ENCODE measurements at places on chromosomes 16 and 17. TPM values are rescaled to one million over a fixed set of nuclear protein-coding genes. Genes with fewer than 3 reads are reported as not detected.

- DNase-seq, result no peak
These were observed 47.7 kb downstream of the ZFHX3 start for GRCh38 chr16:73000020-73000906.

MIF4GD gene
- 16.8 TPM for total RNA-seq

GRCh38 chr16:14194721-14195120, 123.6 kb downstream of the MRTFB start:
- no peak for DNase-seq

KIF18B gene
- 40.2 TPM for total RNA-seq

All from endodermal cell (in vitro differentiated cells).